ENCODE measurements at places on chromosomes 13 and 19.

DNA sequence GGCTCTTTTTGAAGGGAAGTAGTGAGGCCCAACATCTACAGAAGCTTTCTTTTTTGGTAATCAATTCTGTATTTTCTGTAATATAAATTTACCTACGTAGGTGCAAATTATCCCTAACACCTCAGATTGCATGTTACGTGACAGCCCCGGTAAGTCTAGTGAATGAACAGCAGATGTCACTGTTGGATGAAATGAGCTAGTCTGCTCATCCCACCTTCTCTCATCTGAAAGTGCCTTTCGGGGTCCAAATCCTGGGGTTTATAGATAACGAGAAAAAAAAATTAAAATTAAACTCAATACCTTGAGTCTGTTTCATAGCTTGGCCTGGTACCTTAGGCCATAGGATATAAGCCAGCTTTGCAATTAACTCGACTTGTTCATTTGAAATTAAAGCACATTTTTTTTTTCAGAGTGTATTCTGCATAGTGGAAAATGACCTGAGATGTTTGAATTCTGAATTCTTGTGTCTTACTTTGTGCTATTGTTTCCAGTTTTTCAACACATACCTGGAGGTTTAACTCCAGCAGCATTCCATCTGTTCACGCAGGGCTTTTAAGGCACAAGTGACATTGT, 548.2 kb downstream of the GPC5 start:
- peak; percentile 69 for DNase-seq

- DNase-seq, result no peak
Measured at GRCh38 chr13:104534847-104535246, 1468.6 kb upstream of the SLC10A2 start.

DNA sequence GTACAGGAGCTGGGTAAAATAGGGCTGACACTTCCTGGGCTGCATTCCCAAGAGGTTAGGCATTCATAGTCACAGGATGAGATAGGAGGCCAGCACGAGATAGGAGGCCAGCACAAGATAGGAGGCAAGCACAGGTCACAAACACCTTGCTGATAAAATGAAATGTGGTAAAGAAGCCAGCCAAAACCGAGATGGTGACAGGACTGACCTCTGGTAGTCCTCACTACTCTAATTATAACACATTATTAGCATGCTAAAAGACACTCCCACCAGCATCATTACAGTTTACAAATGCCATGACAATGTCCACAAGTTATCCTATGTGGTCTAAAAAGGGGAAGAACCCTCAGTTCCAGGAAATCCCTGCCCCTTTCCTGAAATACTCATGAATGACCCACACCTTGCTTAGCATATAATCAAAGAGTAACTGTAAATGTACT, 20.9 kb upstream of the IGSF23 start:
- no peak for DNase-seq

DNA sequence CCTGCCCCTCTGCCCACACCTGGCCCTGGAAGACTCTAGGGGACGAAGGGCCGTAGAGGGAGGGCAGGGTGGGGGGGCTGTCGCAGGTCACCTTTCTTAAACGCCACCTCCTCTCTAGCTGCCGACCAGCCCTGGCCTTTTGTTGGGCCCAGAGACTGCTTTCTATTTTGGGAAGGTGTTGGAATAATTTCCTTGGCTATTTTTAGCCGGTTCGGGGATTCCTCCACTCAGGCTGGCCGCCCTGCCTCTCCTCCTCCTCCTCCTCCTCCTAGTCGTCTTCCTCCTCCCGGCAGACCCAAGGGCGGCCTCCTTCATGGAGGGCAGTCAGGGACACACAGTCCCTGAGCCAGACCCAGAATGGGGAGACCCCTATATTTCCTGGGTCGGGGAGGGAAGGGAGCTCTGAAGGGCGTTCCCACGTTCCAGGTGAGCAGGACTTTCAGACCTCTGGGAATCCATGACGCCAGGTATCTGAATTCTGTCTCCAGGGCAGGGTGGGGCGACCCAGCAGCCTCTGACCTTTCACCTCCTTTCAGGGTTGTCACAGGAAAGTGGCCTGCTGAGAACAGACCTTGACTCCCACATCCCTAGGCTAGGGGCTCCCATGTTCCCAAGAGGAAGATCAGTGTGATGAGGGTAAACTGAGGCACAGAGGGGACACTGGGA, 19.9 kb downstream of the GADD45B start:
- no peak for DNase-seq

DNA sequence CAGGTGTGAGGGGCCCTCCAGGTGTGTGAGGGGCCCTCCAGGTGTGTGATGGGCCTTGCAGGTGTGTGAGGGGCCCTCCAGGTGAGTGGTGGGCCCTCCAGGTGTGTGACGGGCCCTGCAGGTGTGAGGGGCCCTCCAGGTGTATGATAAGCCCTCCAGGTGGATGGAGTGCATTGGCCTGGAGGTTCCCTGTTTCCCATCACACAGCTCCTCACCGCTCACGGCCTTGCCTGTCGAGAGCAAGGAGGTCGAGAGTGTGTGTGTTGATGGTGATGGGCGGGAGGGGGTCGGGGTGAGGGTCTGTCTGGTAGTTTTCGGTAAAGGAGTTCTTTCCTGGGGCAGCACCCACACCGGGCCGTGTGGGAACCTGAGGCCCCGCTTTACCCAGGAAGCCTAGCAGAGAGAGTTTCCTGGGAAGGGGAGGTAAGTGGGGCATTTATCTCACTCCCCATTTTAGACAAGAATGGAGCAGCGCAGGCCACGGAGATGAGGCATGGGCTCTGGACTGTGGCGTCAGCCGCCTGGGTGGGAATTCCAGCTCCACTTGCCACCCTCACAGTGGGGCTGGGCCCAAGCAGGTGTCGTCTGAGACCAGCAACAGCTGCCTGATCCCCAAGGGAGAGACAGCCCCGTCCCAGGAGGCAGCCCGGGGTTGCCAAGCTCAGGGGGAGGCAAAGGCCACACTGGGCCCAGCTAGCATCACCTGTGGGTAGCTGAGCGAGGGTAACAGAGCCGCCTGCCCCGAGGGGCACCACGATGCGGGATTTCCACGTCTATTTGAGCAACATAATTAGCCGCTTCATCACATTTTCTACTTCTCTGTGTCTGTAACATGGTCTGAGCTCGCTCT, 10.9 kb upstream of the GAS6 start:
- no peak for DNase-seq

DNA sequence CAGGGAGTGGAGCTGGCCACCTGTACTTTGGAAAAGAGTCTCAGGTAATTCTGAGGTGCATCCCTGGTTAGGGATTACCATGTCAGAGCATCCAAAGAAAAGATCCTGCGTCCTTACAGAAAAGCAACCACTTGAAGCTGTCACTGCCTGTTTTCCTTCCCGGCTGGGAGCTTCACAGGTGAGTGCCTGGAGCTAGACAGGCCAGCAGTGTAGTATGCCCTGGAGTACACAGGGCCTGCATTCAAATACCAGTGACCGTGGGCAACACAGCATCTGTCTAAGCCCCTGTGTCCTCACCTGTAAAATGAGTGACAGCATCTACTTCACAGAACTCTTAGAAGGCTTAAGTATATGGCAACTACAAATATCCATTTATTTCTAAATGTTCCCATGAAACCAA, 29.0 kb downstream of the DZIP1 start:
- DNase-seq, result no peak

DNA sequence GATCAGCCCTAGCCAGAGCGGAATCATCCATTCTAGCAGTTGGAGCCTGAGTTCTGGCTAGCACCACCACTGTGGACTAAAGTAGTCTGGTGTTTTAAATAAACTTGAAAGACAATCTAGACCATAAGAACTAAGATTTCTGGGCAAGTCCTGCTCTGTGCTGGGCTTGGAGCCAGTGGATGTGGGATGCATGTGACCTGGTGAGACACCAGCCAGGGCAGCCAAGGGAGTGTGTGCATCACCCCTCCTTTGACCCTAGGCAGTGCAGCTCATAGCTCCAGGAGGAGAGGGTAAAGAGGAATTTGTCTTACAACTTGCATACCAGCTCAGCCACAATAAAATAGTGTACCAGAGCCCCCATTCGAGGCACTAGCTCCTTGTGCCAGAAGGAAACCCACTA, 21.0 kb downstream of the ITGBL1 start:
- no peak for DNase-seq

DNA sequence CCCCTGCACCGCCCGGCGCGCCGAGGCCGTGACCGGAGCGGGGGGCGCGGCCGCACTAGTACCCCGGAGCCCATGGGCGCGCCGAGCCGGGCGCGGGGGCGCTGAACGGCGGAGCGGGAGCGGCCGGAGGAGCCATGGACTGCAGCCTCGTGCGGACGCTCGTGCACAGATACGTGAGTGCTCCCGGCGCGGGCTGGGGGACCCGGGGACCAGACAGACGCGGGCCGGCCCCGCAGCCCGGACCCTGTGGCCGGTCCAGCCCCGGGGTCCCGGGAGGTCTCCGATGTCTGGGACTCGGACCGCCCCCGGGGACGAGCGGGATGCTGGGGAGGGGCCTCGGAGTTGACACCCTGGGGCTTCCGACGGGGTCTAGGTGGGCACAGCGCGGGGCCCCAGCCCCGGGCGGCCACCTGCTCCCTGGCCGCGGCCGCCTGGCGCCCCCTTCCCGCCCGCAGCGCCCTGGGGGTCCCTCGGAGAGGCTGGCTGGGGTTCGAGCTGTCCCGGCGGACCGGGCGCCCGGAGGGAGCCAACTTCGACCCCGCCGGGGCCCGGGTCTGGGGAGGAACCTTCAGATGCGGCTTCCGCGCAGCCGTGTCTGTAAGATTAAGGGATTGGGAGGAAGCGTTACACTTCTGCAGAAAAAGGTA, 568 bp downstream of the ATP11A start:
- DNase-seq, result peak; percentile 69

DNA sequence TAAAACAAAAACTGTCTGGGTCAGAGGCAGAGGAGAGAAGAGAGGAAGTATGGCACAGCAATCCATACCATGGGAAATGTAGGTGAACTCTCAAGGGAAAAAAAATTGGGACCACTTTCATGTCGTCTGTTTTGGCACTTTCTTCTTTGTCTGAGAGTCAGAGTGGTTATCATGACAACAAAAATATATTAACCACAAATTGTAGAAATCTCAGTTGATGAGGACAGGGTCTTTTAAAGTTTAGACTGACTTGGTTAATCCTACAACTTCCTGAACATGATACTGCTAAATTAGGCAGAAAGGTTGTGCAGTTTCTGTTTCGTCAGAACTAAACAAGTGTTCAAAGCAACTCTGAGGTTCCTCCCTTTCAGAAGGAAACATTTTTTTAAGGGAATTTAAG, 15.2 kb downstream of the KLF5 start:
- no peak for DNase-seq

GRCh38 chr19:34254698-34255432, 511 bp downstream of the GARRE1 start:
- peak; percentile 90 for DNase-seq

- no peak for DNase-seq
Measured at GRCh38 chr13:112449545-112449930, 73.4 kb downstream of the SPACA7 start.

- DNase-seq, result no peak
Measured at GRCh38 chr13:47679401-47679800, 321.7 kb downstream of the SUCLA2 start.

DNA sequence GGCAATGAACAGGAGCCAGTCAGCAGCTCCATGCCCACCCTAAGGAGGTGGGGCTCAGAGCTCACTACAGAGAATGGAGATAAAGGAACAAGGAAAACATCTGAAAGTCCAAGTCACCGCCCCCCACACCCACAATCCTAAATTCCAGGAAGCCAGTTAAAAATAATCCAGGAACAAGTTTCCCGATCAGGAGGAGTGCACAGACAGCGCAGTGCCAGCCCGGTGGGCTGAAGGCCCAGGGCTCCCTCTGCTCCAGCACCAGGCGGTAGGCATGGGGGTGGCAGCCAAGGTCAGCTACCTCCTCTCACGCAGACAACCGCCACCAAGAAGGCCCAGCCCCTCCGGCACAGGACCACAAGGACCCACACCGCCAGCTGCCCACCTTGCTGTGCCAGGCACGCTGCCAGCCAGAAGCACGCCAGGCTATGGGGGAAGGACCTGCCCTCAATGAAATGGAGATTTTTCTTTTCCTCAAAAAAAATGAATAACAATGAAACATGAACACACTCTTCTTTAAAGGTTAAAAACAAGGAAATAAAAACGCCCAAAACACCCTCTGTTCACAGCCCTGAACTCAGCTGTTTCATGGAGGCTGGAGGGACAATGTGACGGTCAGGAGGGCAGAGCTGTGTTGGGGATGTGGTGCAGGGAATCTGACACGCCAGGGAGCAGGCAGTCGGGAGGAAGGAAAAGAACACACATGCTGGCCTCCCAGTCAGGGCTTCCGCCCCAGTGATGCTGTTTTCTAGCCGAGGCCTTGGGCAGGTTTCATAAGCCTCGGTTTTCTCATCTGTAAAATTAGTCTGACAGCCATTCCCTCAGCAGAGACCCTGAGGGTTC, 11.0 kb downstream of the STK24 start:
- no peak for DNase-seq

GRCh38 chr13:53631511-53631910, 602.9 kb downstream of the OLFM4 start:
- DNase-seq, result no peak

- DNase-seq, result no peak
Measured at GRCh38 chr13:21240586-21240985, 64.1 kb downstream of the MRPL57 start.
